Choroid plexus epithelial cell (primary cell): ENCODE measurements at places on chromosomes 7 and 10.

DNA sequence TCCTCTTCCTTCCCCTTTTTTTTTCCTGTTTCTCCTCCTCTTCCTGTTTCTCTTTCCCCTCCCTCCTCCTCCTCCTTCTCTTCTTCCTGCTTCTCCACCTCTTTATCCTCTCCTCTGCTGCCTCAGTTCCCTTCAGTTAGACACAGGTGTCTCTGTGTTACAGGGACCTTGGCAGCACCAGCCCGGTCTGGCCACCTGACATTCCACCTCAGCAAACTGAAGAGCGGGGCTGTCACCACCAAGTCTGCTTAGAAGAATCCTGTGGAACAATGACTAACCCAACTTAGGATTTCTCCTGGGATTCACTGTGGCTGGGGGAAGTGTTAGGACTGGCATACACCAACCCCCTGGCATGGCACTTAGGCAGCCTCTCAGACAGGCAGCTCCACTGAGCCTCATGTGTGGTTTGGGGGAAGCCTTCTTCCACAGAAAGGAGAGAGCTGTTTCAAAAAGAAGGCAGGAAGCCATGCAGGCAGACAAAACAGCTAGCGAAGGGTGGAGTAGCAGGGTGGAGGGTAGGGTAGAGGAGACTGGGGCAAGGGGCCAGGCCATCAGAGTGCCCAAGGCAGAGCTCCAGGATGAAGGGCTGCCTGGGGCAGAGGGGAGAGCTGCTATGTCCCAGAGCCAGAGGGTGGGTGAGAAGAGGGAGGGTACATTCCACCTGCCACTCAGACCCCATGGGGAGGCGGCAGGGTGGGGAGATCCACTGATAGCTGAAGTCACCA, 13.2 kb upstream of the GDF10 start:
- DNase-seq = no peak

DNA sequence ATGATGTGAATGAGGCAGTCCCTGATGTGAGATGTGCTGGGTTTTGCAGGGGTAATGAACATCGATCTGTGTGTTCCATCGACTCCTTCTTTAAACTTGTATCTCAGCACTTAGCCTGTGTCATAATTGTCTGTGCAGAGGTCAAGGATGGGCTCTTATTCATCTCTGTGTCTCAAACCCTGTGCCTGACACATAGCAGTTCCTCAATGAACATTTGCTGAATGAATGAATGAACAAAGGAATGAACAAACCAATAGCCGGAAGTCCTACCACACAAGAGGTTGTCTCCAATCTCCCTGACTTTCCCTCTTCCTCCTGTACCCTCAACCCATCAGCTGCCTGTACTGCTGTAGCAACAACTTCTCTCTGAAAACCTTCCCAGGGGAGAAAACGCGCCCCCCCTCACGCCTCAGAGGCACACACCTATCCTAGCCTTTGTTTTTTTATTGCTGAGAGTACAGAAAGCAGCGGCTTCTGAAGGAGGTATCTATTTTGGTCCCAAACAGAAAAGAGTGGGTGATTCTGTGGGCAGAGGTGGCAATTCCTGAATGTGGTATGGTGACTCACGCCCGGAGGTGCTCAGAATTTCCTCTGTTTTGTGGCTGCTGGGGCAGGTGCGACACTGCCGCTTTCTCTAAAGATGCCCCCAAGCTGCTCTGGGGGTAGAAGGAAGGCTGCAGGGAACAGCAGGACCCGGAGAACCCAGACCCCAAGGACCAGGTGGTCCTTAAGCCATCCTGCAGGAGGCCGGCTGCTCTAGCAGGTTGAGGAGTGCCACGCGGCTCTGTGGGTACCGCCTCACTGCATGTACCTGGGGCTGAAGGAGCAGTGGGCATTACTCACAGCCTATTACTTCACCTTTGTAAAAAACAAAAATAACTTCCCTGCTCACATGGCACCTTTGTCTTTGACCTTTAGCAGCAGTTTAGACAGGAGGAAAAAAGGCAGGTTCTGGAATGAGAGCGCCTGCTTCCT, 9.6 kb downstream of the IL2RA start:
- no peak for DNase-seq

DNA sequence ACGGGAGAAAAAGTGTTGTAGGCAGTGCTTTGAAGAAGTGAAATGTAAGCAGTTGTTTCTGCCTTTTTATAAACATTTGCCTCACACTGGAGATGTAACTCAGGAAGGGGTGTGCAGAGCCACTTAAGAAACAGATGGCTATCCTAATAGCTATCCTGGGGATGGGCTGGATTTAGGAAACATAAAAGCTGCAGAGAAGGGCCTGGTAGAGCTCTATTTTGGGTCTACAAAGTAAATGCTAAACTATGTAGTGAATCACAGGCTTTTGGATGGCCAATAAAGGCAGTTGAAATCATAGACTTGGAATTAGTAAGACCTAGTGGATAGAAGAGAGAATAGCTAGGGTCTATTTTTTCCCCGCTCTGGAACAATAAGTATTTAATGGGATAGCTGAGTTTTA, 79.9 kb upstream of the AGR3 start:
- no peak for DNase-seq

- no peak for DNase-seq
These were observed 11.8 kb upstream of the TSPAN12 start for GRCh38 chr7:120869700-120870099.

GRCh38 chr7:26670290-26670689, 194.1 kb downstream of the SKAP2 start:
- DNase-seq = no peak
